ENCODE measurements at places on chromosomes 4 and X. TPM values are rescaled to one million over a fixed set of nuclear protein-coding genes. Genes with fewer than 3 reads are reported as not detected.

Gene SSX1
- total RNA-seq = not detected

Gene MID2
- 46.5 TPM for total RNA-seq

Gene CYBB
- not detected for total RNA-seq

Gene GLRA3
- not detected for total RNA-seq

Gene BEX1
- total RNA-seq = 0.27 TPM

Gene ACOT9
- total RNA-seq = 185 TPM

Gene LONRF3
- 16.7 TPM for total RNA-seq

Gene COL4A5
- 9.3 TPM for total RNA-seq

Gene GAGE12E
- not detected for total RNA-seq

Gene CLRN2
- total RNA-seq = not detected

Gene IL3RA
- total RNA-seq = 10.1 TPM

Gene CT55
- not detected for total RNA-seq

Gene AGTR2
- not detected for total RNA-seq

Gene UGT2B15
- not detected for total RNA-seq
